ENCODE measurements at places on chromosomes 2 and 18.

DNA sequence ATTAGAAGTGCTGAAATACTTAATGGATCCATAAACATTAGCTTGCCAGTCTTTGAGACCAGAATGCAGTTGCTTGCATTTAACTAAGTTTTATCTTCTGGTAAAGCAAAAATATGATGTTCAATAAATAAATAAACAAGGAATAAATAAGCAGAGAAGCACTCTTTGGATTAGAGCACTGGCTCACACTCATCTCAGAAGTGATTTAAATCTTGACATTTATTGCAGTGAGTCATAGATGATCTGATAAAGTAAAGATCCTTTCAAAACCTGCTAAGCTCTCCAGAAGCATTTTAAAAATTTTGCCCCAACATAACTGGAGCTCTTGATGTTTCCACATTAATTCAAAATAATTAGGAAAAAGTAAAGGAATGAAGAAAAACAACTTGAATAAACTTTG lies 66.8 kb downstream of the KYNU start:
- no peak for DNase-seq

- DNase-seq: no peak
These were observed 32.6 kb upstream of the SLC40A1 start for GRCh38 chr2:189613077-189613636.

DNA sequence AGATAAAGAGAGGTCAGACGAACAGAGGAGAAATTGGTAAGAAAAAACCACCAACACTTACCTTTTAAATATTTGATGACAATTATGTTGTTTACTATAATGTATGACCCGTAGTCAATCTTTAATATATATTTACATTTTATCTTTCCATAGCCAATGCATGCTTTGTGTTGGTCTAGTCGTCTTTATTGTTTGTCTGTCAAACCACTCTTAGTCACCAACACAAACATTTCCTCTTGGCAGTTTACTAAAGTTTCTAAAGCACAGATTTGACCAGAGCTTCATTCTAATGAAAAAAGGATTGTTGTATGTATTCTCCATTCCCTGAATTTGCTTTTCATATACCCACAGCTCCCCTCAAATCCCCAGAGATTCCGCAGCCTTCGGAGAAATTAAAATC lies 784.7 kb upstream of the PIK3C3 start:
- no peak for DNase-seq

DNA sequence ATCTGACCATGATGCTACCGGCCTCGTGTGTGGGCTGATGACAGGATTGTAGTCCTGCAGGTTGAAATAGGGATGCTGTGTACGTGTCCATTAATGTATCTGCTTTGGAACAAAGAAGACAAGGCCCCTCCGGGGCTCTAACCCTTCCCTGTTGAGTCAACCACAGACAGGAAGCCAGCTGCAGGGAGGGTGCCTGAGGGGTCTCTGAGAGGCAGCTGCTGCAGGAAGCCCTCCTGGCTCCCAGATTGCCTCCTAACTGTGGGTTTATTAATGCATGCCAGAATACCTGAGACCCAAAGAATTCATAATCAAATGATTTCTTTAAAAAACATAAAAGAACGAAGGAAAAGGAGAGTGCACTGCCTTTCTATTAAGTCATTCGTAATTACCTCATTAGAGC lies 140.4 kb downstream of the CELF4 start:
- DNase-seq: no peak

DNA sequence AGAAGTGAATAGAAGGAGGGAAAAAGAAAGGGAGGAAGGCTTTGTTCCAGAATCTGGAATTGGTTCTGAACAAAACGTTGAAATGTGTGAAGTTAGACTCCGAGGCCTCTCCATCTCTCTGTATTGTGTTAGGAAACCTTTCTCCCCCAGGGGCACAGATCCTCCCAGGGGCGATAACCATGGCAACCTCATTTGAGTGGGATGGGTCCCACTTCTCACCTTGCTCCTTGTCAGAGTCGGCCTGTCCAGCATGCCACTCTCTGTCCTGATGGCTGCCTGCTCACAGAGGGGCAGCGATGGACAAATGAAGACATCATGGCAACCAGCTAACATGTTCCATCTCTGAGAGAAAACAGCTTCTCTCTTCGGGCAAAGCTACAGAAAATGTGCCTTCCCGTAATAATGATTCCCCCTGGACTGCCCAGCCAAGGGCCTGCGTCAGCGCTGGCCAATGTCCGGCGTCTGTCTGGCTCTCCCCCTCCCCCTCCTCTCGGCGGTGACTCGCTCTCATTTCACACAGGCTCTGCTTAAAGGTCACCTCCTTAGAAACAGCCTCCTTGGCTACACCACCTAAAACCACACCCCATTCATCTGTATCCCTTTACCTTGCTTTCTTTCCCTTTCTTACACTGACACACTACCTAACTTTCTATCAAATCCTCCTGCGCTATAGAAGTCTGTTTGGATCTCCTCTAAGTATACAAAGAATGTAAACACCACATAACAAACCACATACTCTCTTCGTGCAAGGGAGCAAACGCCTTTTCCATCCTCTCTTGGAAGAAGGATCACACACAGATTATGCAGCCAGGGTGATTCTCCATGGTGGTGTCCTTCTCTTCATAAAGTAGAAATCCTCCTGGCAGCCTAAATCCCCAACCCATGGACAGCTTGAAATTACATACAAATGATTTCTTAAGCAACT lies 32.1 kb upstream of the TTC39C start:
- DNase-seq: no peak

GRCh38 chr18:68779169-68779568 lies 18.7 kb upstream of the CCDC102B start:
- no peak for DNase-seq

- no peak for DNase-seq
These were observed 296.8 kb upstream of the HDAC4 start for GRCh38 chr2:239697399-239698164.

DNA sequence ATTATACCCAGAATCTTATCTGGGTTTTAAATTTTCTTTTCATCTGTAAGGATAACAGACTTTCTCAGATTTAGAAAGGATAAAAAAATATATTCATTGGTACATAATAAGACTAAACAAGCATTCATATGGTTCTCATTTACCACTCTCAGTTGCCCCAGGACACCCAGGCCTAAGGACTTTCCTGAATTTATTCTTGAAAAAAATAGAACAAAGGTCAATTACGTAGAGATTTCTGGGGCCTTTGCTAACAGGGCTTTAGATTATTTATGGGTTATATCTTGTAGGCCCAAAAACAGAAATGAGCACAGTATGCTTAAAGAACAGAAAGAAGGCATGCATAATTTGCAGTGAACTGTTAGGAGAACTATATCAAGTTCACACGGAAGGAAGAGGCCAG lies 269.0 kb upstream of the COL3A1 start:
- no peak for DNase-seq

- DNase-seq: no peak
These were observed 5.8 kb downstream of the HTRA2 start for GRCh38 chr2:74535440-74535965.

DNA sequence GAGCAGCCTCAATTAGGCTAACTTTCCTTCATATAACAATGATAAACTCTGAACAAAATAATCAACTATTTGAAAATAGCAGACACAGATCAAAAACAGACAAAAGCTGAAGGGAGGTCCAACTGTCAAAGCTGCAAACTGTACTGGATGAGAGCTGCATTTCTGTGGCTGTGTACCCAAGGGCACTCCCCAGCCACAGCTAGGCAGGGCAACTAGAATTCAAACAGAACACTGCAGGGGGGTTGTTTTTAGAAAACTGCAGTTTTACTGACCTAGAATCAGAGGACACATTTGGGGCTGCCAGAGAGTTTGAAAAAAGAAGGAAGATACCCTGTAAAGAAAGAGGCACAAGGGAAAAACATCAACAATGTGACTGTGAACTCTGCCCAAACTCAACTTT lies 56.8 kb downstream of the SMAD2 start:
- DNase-seq: no peak

GRCh38 chr2:161316701-161317100 lies 8.5 kb downstream of the PSMD14 start:
- DNase-seq: no peak

DNA sequence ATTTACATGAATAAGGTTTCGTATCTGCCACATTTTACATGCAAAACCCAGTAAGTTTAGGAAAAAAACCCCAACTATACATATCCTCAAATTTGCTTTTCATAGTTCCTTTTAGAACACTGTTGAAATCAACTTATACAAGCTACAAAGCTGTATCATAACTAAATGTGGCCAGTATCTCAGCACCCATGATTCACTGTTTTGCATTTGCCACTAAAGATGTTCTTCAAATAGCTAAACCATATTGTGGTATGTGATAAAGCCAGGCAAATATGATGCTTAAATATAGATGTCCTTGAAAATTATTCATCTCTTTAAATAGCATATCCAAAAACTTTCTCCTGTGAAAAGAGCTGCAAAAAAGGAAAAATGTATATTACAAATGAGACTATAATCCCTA lies 29.9 kb downstream of the ROCK2 start:
- DNase-seq: no peak

GRCh38 chr2:233481368-233482142 lies 85.0 kb downstream of the USP40 start:
- DNase-seq: no peak

- no peak for DNase-seq
These were observed 3.0 kb downstream of the CALCRL start for GRCh38 chr2:187445051-187445450.

GRCh38 chr2:162242586-162243280 lies 512 bp downstream of the FAP start:
- no peak for DNase-seq

DNA sequence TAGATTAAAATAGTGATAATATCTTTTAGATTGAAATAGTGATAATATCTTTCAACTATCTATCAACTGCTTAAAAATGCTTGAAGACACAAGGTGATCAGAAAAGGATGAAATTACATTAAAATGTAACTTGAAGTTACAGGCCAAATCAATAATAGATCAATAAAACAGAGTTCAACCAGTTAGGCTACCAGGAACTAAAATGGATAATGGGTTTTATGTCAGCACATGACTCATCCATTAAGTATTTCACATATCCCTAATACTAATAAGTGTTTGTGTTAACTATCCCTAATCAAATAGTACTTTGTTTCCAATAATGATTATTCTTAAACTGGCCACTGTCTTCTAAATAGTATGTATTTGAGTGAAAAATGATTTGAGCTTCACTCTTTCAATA lies 33.7 kb downstream of the CERKL start:
- DNase-seq: no peak

DNA sequence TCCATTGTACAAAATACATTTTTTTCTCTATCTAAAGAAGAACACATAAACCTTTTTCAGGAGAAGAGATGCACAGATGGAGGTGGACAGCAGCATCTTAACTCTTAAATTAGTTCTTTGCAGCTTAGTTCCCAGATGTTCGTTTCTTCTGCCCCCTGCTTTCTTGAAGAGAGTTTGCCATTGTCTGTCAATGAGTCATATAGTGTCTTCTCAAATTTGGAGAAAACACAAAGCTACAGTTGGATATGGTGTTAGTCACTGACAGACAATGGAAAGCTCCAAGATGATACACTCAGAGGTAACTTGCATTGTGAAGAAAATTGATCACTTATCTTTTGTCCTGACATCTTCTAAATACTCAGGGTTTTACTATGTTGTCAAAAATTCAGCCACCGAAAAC lies 48.8 kb upstream of the TMEFF2 start:
- DNase-seq: no peak

GRCh38 chr2:147149575-147150240 lies 695.1 kb upstream of the ACVR2A start:
- no peak for DNase-seq

DNA sequence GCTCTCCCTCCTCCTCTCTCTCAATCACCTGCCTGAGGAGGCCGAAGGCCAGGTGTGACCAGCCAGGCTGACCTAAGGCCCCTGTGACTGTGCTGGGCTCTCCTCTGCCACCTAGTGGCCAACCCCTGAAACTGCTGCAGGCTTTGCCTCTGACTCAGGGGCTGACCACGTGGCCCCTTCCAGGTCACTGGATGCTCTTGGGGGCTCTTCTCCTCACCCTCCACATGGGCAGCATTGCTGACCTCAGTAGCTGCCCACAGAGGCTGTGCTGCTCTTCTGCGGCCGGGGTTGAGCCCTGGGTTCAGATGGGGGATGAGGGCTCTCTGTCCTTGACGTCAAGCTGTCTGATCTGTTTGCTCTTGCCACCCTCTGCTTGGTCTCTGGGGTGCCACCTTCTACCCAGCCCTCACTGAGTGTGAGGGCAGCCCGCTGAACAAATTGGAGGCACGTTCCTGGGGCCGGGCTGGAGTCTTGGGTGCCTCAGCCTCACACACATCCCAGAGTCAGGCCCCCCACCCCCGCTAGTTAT lies 122.7 kb downstream of the TWIST2 start:
- no peak for DNase-seq

DNA sequence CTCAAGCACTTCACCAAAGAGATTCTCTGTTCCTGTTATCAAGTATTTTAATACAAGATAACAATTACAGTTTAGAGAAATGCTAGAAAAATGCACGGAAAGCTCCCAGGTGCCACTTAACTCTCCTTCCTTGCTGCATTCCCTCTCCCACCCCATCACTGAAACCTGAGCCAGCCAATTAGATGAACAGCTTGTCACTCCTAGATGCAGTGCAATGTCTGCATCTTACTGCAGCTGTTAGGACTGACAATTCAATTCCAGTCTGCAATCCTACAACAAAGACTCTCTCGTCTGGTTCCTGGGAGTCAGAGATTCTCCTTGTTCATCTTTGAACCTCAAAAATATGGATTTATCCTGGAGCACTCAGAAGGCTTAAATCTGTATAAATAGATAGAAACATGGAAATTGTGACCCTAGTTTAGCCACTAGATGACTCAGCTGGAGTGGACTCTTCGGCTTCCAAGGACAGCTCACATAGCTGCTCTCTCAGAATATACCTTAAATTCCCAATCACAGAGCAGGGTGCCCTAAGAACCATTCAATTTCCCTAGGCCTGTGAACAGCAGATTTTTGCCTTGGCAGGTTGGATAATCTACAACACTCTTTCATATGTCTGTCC lies 311.1 kb downstream of the NRXN1 start:
- no peak for DNase-seq

DNA sequence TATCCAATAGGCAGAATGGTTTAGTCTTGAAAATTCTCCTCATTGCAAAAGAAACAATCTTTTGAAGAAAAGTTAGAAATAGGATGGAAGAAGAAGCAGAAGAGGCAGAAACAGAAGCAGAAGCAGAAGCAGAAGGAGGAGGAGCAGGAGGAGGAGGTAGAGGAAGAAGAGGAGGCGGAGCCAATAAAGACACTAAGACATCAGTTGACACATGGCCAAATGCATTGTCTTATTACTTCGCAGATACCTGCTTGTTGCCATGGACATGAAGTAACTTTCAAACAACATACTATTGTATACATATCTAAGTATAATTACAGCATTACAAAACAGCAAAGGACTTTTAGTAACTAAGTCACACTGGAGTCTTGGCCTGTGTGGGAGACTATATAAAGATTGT lies 606.3 kb downstream of the METTL4 start:
- DNase-seq: no peak

DNA sequence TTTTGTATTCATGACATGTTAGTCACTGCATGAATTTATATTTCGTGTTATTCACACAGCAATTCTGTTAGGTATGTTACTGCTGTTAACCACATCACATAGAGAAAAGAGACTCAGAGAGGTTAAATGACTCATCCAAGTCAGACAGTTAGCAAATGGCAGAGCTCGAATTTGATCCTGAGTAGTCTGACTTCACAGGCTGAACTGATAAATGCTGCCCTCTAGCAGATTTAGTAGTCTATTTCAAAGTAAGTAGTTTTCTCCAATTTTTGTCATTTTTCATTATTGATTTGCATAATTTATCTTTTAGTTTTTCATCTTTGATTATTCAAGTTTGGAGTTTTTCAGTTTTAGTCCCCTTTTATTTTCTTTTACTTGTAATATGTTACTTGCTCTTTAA lies 58.3 kb downstream of the WDR7 start:
- no peak for DNase-seq

GRCh38 chr2:185668710-185669109 lies 69.9 kb upstream of the FSIP2 start:
- no peak for DNase-seq
